ENCODE measurements at places on chromosomes 11 and 22.
A peak's percentile ranks its signal among the peaks of the same experiment; 100 is the strongest.

DNA sequence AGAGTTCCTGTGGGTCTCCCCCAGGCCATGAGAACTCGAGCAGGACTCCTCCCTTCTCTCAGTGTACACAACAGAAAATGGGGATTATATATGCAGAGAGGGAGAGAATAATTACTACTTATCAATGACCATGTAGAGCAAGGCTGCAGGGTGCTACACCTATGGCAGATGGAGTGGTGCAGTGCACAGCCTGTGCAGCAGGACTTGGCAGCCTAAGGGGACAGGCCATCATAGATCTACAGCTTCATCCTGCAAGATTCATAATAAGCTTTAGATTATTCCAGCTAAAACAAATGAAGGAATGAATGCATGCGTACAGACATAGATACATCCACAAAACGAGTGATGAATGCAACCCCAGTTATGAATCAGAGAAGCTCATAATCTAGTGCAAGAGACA, 8.4 kb upstream of the TP53I11 start:
- DNase-seq: no peak

- DNase-seq: peak; percentile 25
These were observed 773 bp upstream of the PATL1 start for GRCh38 chr11:59669611-59670009.

GRCh38 chr11:107928767-107929507, 689 bp downstream of the RAB39A start:
- DNase-seq: peak; percentile 62

DNA sequence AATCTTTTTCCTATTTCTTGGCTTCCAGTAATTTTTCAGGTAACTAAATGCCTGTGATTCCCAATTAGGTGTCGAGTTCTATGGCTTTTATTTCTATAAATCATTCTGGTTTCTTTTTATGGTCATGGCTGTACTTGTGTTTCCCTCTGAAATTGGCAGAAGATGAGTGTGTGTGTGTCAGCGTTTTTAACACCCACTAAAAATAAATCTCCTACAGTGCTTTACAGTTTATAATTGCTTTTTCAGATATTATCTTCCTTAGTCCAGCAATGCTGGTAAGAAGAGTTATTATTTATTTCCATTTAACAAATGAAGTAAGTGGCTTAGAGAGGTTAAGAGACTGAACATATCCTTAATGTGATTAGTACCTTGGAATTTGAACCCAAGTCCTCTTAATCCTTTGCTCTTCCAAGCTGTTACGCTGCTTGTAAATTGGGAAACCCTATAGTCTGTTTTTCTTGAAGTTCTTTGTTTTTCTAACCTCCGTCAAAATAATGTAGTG, 125.2 kb downstream of the TEAD1 start:
- DNase-seq: no peak

DNA sequence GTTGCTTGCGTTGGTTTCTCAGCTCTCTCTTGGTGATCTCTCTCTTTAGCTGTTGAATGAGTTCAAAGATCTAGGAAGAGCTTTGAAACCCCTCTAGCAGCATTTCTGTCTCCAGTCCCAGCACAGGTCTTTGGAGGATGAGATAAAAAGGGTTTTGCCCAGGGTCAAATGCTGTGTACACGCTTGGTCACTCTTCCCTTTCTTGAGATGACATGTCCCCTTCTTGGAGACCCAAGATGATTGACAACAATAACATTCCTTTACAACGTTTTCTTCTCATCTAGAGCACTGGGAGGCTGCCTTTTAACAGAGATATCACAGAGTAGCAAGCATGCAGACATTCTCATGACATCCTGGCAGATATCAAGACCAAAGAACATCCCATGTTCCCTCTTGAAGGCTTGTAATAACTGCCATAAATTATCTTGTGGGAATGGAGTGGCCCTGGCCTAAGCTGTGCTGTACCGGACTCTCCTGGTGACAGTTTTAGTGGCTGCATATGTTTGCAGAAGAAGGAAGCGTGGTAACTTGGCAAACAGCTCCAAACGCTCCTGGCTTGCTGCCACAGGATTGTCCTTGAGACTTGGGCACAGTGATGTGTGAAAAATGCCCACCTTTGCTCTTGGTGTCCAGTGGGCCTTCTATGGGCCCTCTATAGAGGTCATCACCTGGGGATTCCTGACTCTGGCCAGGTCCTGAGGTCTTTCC, 107.8 kb downstream of the PTPRJ start:
- peak; percentile 69 for DNase-seq

DNA sequence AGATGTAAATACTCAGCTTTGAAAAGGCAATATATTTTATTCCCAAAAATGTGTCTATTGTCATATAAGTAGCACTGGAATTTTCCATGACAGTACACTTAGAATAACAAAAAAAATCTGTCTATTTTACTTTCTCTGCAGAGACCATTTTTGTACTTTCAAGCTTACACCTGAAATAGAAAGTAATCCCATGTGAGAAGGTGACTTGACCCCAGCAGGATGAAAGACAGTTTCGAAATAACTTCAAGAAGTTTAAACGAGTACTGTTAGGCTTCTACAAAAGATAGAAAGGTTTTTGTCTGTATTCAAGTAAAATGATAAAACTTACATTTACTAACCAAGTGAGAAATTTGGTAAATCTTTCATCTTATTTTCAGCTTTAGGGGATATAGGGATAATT, 259.9 kb upstream of the CTSC start:
- no peak for DNase-seq

DNA sequence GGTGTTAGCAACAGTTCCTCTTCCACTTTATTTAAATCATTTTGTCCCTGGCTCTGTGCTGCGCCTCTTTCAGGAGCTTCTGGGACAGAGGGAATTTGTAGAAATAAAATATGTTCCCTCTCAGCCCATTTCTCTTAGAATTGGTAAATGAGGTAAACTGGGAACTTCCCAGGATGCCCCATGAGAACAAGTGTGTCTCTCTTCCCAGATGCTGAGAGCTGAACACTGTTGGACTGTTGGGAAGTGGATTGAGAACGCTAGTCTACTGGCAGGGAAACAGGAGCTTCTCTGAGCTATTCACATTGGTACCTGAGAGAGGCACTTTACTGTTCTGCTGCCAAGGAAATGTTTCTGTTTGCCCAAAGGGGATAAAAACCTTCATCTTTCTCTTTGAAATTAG, 4.0 kb downstream of the CRY2 start:
- DNase-seq: no peak

DNA sequence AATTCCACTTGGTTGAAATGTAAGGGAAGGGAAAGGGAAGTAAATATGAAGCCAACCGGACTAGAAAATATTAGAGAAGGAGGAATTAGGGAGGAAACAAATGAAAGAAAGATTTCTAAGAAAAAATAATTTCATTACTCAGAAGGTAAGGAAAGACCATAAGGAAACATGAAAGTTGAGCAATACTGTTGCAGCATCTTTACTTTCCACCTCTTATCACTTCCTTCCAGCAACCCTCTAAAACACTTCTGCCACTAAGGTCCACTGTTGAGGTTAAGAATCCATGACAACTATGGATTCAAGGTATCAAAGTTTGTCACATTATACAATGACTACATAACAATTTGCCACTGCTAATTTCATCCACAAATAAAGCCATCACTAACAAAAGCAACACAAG, 308.6 kb downstream of the DLG2 start:
- no peak for DNase-seq

DNA sequence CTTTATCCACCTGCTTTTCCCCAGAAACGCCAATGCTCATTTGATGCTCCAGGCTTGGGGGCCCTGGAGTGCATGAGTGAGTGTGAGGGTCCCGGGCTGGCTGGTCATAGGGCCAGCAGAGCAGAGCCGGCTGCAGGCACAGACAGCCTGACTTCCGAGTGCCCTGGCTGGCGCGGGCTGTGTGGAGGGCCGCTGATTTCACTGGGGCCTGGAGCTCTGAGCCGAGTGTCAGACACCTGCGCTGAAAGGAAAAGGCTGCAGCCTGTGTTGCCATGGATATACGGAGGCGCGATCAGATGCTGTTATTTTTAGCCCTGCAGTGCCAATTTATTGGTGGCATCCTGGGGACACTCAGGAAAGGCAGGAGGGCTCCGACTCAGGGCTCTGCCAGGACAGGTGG, 87.6 kb downstream of the ST3GAL4 start:
- DNase-seq: peak; percentile 32

GRCh38 chr11:6926208-6927029, at the start of gene ZNF215:
Gene ZNF215, plus strand, starts transcription at chr11:6926426. Its CDS starts 5,847 bp downstream, at chr11:6932273.
- peak; percentile 87 for DNase-seq

DNA sequence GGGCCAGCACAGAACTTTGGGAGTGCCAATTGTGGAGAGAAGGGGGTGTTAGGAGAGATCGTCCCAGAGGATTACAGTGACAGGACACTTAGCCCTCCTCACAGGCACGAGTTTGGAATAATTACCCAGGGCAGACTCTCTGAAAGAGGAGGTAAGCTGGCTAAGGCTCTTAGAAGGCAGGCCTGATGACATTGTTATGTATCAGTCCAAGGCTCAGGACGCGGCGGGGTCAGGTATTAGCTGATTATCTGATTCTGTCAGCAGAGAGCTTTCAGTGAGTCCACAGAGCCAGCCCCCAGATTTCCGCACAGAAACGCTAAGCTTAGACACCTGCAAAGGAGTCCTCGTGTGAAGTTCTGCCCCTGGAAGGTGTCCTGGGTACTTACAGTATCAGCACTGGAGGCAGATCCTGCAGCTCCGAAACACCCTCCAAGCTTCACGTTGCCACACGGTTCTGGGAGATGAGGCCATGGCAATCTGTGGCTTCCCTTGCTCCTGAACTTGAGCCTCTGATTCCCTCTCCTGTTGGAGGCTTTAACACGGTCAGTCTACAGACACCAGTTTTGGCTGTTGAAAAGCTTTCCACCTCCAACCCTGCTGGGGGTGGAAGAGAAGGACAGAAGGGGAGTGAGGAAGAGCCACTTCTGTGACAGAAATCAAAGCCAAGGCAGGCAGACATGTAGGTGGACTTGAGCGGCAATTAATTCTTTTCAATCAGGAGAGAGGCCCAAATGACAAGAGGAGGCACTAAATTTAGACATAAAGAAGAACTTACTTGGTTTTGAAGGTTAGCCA, 123.6 kb upstream of the CADM1 start:
- no peak for DNase-seq

- no peak for DNase-seq
These were observed 20.3 kb upstream of the TENM4 start for GRCh38 chr11:79461144-79461543.

GRCh38 chr11:132137981-132138313, 767.5 kb downstream of the NTM start:
- DNase-seq: no peak

- DNase-seq: peak; percentile 10
These were observed 56.6 kb downstream of the LMO2 start for GRCh38 chr11:33835143-33835878.

DNA sequence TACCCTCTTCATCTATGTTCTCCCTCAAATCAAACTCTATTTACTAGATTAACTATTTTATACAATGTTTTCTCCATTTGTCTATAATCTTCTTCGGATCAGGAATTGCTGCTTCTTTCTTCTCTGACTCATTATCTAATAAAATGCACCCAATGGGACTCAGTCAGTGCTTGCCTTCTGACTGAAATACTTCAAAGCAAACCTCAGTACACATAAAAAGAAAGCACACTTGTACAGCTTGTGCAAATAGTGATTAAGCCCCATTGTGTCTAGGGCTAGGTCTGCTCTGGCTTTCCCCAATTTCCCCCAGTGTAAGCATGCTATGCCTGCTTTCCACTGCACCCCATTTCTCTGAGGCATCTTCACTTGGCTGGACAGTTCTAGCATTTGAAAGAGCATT, 118.6 kb upstream of the C11orf87 start:
- DNase-seq: peak; percentile 54

DNA sequence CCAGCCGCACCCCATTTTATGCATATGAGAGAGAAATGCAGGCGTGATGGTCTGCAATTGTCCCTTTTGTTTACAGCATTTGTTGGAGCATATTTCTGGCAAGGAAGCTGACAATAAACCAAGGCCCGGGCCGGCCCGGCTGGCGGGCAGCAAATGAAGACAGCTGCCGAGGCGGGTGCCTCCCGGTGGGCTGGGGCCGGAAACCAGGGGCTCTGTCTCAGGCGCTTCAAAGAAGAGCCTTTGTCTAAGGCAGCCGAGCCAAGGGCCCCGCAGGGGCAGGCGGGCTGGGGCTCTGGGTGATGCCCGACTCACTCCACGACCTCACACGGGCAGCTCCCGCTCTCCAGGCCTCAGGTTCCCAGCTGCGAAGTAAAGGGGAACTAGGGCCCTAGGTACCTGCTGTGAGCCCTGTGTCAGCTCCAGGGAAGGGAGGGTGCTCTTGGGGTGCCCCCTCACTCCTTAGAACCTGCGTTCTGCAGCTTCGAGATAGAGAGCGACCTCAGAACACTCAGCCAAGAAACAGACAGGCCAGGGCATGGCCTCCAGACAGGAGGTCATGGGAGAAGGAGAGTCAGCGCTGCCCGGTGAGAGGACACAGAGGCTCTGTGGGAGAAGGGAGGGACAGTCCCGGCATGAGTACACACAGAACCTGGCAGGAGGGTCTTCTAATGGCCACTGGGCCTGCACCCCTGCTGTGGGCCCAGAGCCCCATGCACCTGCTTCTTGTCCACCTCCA, 2.4 kb downstream of the LINC01488 start:
- no peak for DNase-seq

- peak; percentile 44 for DNase-seq
These were observed 14.6 kb downstream of the FAM83F start for GRCh38 chr22:40009292-40009774.

DNA sequence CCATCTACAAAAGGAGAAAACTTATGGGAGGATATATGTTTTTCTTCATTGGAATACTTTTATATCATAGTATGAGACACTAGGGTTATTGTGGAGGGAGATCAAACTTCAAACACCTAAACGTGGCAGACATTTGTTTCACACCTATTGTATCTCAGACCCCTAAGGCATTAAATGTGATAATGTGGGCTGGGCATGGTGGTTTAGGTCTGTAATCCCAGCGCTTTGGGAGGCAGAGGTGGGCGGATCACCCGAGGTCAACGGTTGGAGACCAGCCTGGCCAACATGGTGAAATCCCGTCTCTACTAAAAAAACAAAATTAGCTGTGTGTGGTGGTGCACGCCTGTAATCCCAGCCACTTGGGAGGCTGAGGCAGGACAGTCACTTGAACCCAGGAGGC, 75.5 kb downstream of the PRR5L start:
- DNase-seq: no peak

DNA sequence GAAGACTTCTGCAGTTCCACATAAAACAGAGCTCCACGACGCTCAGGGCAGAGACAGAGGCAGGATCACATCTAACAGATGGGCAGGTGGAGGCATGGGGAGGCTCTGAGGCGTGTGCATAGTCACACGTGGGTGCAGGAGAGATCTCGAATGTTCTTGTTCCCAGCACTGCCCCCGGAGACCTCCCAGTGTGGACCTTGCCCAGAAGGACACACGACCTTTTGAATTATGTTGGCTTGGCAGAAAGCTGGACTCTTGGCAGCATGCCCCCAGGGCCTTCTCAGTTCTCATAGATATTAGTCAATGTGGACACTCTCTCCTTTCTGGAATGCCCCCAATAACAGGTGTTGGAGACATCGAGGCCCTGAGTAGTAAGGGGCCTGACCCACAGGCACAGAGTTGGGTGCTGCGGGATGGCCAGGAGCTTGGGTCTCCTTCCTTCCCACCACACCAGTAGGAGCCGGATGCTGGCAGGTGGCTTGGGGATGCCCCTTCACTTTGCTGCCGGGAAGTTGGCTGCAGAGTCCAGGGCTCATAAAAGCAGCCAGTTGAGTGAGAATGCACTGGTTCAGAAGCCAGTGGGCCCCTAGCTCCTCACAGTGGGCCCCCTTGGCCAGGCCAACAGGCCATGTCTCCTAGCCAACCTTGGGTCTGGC, 12.1 kb downstream of the MYEOV start:
- DNase-seq: no peak

- DNase-seq: no peak
These were observed 346.8 kb upstream of the NARS2 start for GRCh38 chr11:78921509-78921908.

GRCh38 chr11:102179371-102179770, 69.1 kb downstream of the YAP1 start:
- no peak for DNase-seq
